ENCODE measurements at places on chromosomes 5 and 9. TPM values are rescaled to one million over a fixed set of nuclear protein-coding genes. Genes with fewer than 3 reads are reported as not detected.

Gene IFNK
- total RNA-seq: not detected

Gene FAM221B
- total RNA-seq: not detected

Gene FAM81B
- total RNA-seq: not detected

DNA sequence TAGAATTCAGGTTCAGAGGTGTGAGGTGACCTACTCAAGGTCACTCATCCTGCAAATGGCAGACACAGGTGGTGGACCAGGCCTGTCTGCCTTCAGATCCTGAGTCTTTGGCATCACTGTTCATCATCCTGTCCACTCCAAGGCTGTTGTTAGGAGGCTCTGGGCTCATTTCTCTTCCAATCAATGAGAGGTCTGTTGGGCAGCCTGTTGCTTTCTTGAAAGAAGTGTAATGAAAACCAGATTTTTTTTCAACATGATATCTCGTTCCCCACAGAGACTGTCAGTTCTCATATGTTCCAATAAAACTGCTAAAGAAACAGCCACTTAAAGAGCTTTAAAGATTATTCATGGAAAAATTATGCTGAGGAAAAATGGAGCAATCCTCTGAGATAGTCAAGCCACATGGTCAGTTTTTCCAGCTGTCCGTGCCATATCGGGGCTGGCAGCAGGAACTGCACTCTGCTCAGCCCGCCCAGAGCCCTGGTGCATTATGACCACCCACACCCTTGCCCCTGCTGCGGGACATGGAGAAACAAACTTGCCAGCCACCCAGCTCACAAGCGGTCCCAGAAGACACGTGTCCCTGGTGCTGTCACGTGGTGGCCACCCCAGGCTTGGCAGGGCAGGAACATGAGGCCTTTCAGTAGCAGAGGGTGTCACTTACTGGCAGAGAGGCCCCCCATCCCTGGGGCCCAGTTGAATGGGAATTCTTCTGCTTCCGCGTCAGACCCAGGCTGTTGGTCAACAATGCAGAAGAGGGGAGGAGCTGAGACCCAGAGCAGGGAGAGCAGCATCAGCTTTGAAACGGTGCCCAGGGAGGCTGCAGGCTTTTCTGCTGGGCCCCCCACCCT lies 63.7 kb upstream of the ANGPTL2 start:
- DNase-seq: no peak

DNA sequence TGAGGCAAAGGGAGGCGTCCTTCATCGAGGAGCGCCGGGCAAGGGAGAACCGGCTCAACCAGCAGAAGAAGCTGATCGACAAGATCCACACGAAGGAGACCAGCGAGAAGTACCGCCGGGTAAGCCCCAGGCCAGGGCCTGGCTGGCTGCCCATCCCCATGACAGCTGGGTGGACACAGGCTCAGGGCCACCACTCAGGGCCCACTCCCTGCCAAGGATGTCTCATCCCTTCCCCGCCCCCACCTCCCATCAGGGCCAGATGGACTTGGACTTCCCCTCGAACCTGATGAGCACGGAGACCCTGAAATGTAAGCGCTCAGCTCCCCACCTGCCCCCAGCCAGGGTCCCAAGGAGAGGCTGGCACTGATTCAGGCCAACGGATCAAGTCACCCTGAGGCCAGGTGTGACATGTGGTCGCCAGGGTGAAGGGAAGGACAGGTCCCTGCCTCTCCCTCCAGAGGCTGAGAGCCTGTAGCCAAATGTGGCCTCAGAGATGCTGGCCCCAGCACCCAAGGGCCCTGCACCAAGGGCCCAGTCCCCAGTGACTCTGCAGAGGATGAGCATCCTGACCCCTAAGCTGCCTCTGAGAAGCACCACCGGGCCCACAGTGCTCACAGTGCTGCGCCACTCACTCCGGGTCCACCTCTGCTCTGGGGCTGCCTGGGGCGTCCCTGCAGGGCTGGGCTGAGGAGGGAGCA lies 3.1 kb upstream of the RABL6 start:
- no peak for DNase-seq

DNA sequence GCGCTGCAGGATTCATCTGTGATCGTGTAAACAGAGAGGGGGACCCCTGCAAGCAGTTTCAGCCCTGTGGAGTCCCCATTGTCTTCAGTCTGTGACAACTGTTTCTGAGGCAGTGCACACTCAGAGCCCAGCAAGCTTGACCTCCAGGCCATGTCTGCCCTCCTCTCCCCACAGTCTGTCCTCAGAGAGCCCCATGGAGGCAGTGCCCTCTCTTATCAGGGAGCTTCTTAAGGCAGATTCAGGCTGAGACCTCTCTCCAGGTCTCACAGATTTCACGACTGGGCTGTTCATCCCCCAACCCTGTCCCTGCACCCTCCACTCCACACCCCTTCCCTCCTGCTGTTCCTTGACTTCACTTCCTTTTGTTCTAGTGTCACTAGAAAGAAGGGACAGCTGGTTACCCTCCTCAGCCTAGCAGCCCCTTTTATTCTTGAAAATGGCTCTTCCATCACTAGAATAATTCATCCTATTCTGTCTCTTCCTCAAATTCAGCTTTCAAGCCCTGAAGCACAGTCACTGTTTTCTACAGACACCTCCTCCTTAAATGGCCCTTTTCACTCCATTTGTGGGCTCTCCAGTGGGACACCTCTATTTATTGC lies 218.4 kb downstream of the MED10 start:
- DNase-seq: no peak

DNA sequence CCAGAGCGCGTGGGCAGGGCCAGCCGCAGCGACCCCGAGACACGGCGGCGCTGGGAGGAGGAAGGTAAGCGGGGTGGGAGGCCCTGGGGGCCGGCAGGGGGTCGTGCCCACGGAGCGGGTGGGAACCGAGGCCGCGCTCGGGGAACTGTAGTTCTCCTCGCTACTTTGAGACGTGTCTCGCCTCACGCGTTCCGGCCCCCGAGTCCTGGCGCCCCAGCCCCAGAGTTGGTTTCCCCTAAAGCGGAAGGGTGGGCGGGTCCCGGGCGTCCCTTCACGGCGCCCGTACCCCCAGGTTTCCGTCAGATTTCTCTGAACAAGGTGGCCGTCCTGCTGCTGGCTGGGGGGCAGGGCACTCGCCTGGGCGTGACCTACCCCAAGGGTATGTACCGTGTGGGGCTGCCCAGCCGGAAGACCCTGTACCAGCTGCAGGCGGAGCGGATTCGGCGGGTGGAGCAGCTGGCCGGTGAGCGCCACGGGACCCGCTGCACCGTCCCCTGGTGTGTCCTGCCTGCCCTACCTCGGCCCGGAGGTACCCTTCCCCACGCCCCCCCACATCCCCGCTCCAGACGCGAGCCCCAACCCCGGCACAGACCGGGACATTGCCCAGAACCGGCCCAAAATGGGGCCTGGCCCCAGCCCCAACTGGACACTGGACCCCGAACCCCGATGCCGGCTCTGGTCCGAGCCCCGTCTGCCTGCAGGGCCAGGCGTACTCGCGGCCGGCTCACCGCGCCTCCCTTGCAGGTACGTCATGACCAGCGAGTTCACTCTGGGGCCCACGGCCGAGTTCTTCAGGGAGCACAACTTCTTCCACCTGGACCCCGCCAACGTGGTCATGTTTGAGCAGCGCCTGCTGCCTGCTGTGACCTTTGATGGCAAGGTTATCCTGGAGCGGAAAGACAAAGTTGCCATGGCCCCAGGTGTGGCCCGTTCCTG lies 709 bp downstream of the UAP1L1 start:
- no peak for DNase-seq

DNA sequence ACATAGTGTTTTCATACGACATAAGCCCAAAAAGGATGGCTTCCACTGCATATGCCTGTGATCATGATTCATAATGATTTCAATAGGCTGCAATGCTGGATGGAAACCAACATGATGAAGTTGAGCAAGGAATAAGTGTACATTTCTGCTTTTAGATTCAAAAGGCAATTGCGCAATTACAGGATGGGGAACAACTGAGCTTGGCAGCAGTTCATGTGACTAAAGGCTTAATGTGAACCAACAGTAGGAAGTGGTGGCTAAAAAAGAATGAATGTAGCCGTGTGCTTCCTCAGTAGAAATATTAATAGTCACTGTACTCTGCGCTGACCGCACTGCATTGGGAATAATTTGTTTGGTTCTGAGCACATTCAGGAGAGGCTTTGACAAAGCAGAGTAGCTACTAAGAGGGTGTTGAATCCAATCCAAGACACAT lies 51.2 kb downstream of the SLC1A3 start:
- DNase-seq: no peak

GRCh38 chr9:33143241-33143661 lies 23.9 kb downstream of the B4GALT1 start:
- DNase-seq: no peak

GRCh38 chr9:114666851-114667250 lies 9.2 kb upstream of the TEX53 start:
- no peak for DNase-seq
